Activated B cell treated with CpG ODN at 0.5 μM for 24 hours (primary cell): ENCODE measurements at places on chromosomes 7 and 10.

- DNase-seq: no peak
Measured at GRCh38 chr10:128929131-128929530, 537.9 kb upstream of the MGMT start.

DNA sequence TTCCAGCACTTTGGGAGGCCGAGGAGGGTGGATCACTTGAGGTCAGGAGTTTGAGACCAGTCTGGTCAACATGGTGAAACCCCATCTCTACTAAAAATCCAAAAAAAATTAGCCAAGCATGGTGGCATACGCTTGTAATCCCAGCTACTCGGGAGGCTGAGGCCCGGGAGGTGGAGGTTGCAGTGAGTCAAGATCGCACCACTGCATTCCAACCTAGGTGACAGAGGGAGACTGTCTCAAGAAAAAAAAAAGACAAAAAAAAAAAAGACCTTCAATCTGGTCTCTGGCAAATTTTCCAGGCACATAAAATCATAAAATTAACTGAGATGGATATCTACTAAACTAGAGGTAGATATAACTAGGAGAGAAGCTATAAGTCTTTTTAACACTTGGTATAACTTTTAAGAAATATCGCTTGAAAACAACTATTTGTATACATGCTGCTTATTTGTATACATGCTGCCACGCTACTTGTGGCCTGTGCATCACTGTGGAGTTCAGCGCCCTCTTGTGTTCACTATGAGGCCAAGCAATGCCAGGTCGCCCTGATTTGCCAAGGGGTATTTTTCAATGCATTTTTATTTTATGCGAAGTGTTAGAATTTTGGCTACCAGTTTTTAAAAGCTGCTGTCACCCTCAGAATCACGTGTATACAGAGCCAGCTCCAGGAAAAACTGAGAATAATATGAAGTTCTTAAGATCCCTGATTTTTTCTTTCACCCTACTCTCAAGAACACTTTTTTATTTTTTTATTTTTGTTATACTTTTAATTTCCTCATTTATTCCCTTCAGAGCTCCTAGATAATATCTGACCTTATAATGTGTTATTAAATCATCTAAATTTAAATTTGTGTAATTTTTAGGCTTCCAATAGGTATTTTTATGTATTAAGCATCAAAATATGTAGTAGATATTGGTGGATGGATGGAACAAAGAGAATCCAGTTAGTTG, 26.7 kb downstream of the CYCS start:
- no peak for DNase-seq

GRCh38 chr10:71811351-71811750, 38.0 kb upstream of the VSIR start:
- no peak for DNase-seq

- DNase-seq: no peak
Measured at GRCh38 chr7:64494912-64495461, 67.9 kb downstream of the ZNF680 start.

DNA sequence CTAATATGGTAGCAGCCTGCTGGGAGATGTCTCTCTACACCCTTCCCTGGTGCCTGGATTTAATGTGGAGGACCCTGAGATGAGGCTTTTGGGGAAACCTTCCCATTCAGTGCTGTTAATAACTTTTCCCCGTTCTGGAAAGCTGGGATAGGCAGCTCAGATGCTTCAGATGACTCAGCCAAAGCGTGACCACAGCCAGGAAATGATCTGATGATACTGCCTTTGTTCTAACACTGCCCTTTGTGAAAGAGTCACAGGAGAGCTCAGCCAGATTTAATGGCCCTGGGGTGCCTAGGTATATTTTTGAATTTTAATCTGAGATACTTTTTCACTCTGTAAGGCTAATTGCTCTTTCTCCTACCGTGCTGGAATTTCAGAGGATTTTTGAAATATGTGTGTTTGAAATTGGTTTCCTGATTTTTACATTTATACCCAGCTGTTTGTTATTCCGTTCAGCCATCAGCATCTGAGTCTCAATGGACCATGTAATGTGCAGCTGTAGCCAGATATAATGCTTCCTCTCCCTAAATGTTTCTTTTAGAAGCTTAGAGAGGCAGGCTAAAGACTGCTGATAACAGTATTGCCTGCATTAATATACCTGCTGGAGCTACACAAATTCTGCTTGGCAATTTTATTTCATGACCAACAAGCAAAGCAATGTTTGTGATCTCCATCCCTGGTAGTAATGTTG, 17.8 kb downstream of the CELF2 start:
- no peak for DNase-seq

GRCh38 chr7:148121401-148121800, 469.2 kb upstream of the C7orf33 start:
- no peak for DNase-seq

- no peak for DNase-seq
Measured at GRCh38 chr10:61842755-61843497, 58.6 kb upstream of the ARID5B start.

DNA sequence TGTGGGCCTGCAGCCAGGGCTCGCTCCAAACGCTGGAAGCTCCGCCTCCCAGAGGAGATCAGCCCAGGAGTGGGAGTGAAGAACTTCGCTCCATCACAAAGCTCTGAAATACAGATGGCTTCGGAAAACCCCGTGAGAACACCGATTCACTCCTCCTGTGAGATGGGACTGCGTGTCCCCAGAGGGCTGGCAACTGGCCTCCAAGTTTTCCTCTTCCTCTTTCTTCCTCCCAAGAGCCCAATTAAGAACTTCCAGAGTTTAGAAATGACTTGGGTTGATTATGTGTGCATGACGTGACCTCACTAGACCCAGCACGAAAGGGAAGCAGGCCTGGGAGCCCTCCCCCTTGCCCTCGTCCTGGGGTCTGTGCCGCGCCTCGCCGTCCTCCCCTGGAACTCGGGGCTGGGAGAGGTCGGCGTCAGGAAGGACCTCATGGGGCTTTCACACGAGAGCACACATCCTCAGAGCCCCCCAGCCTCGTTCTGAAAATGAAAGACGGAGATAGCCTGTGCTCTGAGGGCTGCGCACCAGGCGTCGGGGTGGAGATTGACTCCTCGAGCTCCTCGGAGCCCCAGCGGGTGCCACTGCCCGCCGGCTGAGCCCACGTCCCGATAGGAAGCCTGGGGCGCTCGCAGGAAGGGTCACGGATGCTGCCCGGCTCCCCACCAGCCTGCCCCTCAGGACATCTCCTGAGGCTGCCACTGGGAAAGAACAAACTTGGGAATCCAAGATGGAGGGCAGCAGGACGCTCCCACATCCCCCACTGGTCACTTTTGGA, 37.8 kb downstream of the PTPRN2 start:
- DNase-seq: no peak

DNA sequence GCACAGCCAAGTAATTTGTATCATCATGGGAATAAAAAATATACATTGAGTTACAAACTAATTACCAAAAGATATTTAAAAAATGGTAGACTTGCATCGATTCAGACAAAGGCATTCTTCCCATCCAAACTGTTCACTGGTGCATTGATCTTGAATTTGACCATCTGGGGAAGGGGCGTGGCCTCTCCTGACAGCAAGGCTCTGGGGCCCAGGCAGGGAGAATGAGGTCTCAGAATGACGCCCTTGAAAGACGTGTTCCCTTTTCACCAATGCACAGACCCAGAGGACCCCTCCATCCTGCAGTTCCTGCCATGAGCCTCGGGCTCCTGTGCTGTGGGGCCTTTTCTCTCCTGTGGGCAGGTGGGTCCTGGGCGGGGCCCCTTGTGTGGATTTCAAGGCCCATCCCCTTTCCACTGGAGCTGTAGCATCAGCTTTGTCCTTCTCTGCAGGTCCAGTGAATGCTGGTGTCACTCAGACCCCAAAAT, 91.1 kb upstream of the PRSS58 start:
- DNase-seq: no peak

DNA sequence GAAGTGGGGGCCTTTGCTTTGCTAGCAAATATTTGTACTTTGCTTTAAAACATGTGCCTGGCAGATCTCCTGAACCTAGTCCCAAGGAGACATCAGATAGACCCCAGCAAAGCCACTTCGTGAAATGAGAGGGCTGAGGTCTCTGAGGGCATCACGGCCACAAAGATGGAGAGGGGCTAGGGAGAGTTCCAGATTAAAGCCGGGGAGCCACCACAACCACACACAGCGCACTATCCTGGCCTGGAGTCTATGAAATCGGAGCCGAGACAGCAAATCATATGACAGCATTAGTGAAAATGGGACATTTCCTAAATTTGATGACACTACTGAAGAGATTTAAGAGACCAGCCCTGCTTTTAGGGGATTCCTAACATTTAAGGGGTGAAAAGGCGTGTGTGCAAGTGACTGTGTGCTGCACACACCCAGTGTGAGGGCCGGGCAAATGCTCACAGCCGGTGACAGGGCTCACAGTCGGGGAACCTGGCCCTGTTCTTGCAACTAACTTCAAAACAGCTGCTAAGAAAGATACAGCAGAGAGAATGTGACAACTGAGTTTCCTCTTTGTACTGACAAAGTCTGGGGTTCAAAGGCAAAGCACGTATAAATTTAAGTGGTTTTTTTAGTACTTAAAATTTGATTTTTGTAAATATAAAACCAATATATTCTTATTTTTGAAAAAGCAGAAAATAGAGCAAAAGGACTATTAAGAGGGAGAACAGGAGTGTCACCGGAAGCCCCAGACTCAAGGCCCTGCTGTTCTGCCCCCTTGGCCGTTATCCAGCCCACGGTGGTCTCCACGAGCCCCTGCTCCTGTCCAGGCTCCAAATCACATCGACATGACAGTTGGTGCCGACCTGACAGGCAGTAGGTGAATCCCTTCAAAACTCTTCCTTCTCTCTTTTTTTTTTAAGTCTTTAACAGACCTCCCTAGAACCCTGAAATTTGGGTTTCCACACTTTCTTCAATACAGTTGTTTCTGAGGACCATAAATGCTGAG, 49.5 kb downstream of the VIPR2 start:
- DNase-seq: no peak

DNA sequence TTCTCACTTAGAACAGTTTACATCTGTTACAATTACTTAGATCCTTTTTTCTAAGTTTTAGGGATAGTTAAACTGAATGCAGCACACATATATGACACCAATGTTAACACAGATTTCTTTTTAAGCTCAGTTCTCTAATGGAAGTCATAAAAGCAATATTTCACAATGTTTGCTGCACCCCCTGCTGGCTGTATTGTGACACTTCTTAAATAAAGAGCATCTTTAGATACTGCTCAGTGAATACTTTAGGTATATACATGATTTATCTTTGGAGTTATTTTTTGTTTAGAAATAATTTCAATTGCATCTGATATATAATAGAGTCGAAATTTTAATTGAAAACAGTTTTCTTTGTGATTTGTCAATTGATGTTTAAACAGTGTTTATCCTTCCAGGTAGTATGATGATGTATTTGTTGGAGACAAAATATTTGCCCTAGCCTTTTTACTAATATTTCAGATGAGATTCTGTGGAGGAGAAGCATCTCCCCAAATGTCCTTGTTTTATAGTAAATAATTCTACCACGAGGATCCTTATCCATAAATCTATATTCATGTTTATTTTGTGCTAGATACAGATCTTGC, 174.4 kb downstream of the ST7 start:
- no peak for DNase-seq

DNA sequence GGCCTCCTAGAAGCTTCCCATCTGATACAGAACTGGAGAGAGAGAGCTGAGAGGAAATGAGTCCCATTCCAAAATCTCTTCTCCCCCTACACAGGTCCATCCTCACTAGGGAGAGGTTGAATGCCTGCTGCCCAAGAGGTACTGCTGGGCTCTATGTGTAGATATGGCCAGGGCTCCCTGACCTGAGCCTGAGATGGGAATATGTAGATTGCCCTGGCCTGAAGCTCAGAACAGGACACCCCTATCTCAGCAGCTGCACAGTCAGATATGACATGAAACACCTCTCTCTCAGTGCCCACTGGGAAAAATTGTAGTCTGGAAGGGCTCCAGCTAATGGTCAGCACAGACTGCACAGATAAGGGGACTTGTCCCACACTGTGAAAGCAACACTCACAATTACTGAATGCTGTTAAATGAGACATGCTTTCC, 3.1 kb upstream of the IFIT1B start:
- no peak for DNase-seq

DNA sequence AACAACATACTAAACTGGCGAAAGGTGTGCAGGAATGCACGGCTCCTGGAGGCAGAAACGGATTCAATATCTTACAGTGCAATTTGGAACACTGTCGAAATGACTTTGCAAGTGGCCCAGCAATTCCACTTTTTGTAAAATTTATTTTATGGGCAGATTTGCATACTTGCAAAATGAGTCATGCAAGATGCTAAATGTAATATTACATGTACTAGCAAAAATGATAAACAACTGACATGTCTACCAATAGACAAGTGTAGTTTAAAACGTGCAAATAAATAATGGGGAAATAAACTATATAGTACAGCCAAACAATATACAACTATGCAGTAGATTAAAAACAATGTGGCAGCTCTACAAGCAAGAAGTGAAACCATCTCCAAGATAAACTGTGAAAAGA, 97.7 kb downstream of the ARHGAP12 start:
- DNase-seq: no peak

- no peak for DNase-seq
Measured at GRCh38 chr7:121961089-121961867, 88.3 kb downstream of the PTPRZ1 start.

DNA sequence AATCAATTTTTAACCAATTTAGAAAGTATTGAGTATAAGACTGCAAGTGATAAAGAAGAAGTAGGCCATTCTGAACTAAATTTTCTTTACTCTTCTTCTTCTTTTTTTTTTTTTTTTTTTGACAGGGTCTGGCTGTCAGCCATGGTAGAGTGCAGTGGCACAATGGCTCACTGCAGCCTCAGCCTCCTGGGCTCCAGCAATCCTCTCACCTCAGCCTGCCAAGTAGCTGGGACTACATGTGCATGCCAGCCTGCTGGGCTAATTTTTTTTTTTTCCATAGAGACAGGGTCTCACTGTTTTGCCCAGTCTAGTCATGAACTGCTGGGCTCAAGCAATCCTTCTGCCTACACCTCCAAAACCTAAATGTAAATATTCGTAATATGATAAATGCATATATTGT, 63.2 kb downstream of the DGKB start:
- DNase-seq: no peak

DNA sequence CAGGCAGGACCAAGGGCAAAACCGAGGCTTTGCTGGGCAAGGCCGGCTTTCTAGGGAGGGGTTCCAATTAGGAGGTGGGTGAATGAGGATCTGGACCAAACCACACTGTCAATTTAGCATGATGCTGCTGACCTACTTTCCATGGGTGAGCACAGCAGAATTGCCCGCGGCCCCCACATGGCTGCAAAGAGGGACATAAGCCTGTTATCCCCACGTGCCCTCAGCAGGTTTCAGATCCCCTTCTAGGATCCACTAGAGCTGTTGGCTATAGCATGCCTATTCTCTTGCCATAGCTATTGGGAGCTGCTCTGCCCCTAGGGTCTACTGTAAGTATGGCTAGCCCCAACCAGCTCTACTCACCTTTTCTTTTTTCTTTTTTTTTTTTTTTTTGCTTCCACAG, 102.8 kb downstream of the COL13A1 start:
- no peak for DNase-seq

- no peak for DNase-seq
Measured at GRCh38 chr7:102169651-102170392, 116.8 kb upstream of the SH2B2 start.

DNA sequence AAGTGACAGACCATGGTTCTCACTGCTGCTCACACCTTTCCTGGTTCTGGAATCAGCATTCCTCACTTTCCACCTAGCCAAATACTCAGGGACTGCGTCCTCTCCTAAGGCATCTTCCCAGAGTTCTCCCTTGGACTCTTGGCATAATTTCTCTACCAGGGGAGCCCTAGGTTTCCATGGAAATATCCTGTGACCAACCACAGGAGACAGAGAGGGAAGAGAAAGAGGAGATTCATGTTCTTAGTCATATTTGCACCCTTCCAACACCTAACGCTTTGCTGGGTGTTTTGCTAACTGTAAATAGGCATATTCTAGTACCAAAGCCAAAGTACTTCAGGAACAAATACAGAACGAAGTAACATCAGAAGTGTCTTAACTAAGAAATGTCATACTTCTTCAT, 28.6 kb downstream of the DENND11 start:
- no peak for DNase-seq
